ENCODE measurements at places on chromosomes 3 and 15.

DNA sequence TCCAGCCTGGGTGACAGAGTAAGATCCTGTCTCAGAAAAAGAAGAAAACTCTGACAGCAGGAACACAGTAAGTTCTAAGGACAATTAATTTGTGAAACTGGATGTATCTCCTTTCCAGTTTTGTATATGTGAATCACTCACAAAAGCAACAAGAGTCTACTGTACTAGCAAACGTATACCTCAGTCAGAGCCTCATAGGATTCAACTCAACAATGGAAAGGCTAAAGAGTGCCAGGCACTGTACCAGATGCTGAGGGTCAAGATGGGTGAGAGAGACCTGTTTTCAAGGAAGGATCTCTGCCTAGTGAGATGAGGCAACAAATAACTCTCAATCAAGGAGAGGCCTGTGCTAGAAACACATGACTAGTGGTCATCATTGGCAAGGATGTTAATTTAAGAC is 14.9 kb downstream of the TBL1XR1 start:
- no peak for DNase-seq

- no peak for DNase-seq
Measured at GRCh38 chr3:153268564-153269279, 106.7 kb downstream of the RAP2B start.

DNA sequence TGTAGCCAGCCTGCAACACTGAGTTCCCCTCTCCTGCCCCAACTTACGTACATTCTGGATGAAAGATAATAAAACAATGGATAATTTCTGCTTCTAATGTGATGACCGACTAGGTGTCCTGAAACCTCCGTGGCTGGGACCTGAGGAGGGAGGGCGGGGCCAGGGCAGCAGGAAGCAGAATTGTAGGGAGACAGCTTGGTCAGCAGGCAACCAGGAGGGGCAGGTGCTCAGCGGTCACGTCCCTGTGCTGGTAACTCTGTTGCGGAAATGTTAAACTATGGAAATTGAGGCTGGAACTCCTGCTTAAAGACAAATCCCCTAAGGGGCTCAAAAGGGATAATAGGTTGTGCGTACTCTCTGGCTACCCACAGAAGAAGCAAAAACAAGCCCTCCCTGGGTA is 30.4 kb downstream of the SLC6A20 start:
- no peak for DNase-seq

GRCh38 chr3:167728176-167728575 is 6.5 kb downstream of the PDCD10 start:
- no peak for DNase-seq

GRCh38 chr15:39629371-39629770 is 48.5 kb downstream of the THBS1 start:
- DNase-seq: peak; percentile 16

- no peak for DNase-seq
Measured at GRCh38 chr15:92953566-92953965, 53.4 kb downstream of the CHD2 start.

GRCh38 chr3:116413319-116413718 is 32.0 kb downstream of the LSAMP start:
- DNase-seq: no peak
